ENCODE measurements at places on chromosomes 11 and 22.
A peak's percentile ranks its signal among the peaks of the same experiment; 100 is the strongest.

DNA sequence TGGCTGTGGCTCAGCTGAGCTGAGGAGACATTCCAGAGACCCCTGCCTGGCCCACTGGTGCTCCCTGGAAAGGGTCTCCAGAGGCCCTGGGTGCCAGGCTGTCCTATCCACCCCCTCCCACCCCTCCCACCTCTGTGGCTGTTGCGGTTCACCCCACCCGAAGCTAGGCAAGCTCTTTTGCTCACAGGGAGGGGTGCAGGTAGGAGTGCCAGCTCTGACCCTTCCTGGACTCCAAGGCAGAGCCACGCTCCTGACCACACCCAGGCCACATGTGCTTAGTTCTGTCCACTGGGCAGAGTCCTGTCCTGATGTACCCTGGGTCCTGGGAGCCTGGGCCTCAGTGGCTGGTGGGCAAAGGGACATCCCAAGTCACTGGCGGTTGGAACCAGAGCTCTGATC lies 16.4 kb downstream of the IL17REL start:
- DNase-seq, result no peak

DNA sequence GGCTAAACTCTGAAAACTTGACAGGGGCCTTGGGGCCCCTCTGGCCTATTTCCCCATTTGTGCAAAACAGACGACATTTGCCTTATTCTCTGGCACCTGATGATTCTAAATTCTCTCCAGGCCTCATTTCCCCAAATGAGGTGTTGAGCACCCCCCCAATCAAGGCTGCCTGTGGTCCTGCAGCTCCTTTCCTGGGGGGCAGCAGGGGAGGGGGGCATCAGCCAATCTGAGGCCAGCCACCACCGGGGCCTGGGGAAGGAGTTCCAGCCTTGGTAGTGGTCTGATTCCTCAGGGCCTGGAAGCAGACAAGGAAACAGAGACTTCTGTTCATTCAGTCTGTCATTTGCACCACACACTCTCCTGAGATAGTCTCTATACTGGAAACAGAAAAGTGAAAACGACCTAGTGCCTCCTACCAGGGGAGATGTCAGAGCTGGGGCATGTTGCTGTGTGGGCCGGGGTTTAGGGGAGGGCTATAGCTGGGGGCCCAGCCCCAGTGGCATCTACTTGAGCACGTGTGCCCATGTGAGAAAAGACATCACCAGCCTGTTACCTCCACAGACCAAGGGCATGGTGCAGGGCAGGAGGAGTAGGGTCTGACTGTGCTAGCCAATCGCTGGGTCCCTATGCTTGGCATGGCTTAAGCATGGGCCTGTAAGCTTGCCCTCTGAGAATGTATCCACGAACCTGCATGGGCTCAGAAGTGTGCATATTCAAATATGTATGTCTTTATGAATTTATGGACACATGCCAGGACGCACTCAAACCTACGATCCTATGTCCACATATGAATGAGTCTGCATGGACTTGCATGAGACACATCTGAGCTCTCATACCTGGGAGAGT lies 1.8 kb upstream of the TPBGL start:
- no peak for DNase-seq

- DNase-seq, result peak; percentile 44
Measured at GRCh38 chr22:22394591-22394990, 114.0 kb downstream of the ZNF280B start.

DNA sequence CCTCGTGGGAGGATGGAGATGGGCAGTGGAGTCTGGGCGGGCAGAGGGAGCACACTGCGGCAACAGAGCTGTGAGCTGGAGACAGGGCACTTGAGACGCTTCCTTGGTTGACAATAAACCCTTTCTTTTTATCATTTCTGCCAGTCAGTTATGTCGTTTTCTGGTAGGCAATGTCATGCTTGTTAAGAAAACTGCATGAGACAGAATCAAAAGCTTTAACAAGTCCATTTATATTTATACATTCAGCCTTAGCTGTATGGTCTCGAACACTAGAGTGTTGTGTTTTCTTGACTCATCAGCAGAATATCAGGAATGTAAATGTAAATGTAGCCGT lies 31.9 kb downstream of the PPFIA1 start:
- DNase-seq, result no peak

- no peak for DNase-seq
Measured at GRCh38 chr11:75272391-75272790, 31.8 kb downstream of the TPBGL start.

GRCh38 chr11:121071846-121072450 lies 29.1 kb upstream of the TECTA start:
- no peak for DNase-seq

Measured in NCI-H774 (cell line).